Activated T-helper 1 cell treated with Interleukin-2 at 50 U/mL for 16 hours (primary cell): ENCODE measurements at places on chromosomes 7 and 10.
A peak's percentile ranks its signal among the peaks of the same experiment; 100 is the strongest.

GRCh38 chr7:115968171-115968570 is 62.4 kb downstream of the TFEC start:
- DNase-seq = no peak

- DNase-seq = no peak
Measured at GRCh38 chr10:30070001-30070685, 10.8 kb upstream of the JCAD start.

GRCh38 chr7:2985866-2986265 is 57.8 kb downstream of the CARD11 start:
- no peak for DNase-seq

DNA sequence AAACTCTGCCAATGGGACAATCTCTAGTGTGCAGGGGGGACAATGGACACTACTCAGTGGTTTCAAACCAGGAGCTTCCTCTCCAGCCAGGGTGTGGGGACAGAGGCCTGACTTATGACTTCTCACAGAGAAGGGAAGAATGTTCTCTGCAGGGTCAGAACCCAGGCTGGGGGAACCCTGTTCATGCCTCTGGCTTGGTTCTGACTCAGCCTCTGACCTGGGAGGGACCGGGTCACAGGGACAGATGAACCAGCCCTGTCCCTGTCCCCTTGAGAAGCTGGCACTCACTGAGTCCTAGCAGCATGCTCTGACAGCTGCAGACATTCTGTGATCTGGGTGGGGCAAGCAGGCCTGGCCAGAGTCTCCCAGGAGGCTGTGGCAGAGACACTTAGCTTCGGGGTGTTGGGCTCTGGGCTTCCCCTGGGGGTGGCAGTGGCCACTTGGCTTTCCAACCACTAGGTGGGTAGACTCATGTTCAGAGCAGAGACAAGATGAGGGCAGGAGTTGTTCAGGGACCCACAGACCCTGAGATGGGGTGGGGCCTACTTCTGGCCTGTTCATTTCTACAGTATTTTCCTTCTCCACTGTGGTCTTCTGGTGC is 13.6 kb downstream of the TSPAN15 start:
- DNase-seq = no peak

DNA sequence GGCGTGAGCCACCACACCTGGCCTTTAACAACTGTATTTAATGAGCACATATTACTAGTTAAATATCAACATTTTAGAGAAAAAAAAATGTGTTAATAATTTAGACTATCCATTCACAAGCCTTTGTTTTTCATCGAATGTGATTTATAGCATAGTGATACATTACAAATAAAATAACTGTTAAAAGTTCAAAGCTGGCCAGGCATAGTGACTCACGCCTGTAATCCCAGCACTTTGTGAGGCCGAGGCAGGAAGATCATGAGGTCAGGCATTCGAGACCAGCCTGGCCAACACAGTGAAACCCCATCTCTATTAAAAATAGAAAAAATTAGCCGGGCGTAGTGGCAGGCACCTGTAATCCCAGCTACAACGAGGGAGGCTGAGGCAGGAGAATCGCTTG is 72.7 kb downstream of the HACD1 start:
- DNase-seq = no peak

- DNase-seq = no peak
Measured at GRCh38 chr7:121544726-121545125, 148.6 kb upstream of the FAM3C start.

DNA sequence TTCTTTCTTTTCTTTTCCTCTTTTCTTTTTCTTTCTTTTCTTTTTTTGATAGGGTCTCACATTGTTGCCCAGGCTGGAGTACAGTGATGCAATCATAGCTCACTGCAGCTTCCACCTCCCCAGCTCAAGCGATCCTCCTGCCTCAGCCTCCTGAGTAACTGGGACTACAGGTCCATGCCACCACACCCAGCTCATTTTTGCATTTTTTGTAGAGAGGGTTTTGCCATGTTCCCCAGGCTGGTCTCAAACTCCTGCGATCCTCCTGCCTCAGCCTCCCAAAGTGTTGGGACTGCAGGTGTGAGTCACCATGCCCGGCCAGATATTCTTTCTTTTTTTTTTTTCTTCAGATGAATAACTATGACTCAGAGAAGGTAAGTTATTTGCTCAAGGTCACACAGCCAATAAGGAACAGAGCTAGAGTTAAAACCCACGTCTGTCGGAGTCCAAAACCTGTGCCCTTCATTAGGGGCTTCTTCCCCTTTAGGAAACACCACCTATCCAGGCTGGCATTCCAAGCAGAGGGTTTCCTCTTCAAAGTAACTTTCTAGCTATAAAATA is 28.1 kb upstream of the DNMBP start:
- no peak for DNase-seq

- no peak for DNase-seq
Measured at GRCh38 chr7:34260279-34260678, 354.9 kb downstream of the BMPER start.

DNA sequence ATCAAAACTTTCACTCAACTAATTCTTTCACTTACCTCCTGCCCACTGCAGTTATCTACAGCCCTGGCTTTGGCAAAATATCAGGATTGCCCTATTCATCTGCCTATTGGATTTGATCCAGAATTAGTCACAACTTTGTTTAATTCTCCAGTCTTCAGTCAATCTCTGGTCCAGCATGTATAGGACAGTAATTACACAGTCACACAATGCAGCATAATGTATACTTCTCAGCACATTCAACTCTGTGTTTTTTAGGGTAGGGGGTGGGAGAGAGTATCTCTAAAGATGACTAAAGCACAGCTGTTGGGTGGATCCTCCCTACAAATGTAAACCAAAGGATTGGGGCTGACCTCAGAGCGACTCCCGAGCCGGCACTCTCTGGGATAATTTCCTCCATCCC is 17.7 kb upstream of the NRP1 start:
- no peak for DNase-seq

GRCh38 chr10:113167702-113168101 is 217.7 kb downstream of the TCF7L2 start:
- no peak for DNase-seq

- DNase-seq = no peak
Measured at GRCh38 chr10:3648170-3648569, 136.8 kb downstream of the KLF6 start.

- no peak for DNase-seq
Measured at GRCh38 chr10:117663750-117664149, 121.2 kb downstream of the EMX2 start.

- DNase-seq = no peak
Measured at GRCh38 chr10:113310347-113310746, 242.5 kb upstream of the HABP2 start.

- DNase-seq = no peak
Measured at GRCh38 chr10:5932345-5932744, 42.3 kb downstream of the FBH1 start.

- no peak for DNase-seq
Measured at GRCh38 chr7:95658676-95659075, 62.4 kb upstream of the PDK4 start.

GRCh38 chr7:39221901-39222300 is 244.2 kb downstream of the POU6F2 start:
- DNase-seq = no peak

- no peak for DNase-seq
Measured at GRCh38 chr10:34687434-34688210, 127.5 kb downstream of the PARD3 start.

DNA sequence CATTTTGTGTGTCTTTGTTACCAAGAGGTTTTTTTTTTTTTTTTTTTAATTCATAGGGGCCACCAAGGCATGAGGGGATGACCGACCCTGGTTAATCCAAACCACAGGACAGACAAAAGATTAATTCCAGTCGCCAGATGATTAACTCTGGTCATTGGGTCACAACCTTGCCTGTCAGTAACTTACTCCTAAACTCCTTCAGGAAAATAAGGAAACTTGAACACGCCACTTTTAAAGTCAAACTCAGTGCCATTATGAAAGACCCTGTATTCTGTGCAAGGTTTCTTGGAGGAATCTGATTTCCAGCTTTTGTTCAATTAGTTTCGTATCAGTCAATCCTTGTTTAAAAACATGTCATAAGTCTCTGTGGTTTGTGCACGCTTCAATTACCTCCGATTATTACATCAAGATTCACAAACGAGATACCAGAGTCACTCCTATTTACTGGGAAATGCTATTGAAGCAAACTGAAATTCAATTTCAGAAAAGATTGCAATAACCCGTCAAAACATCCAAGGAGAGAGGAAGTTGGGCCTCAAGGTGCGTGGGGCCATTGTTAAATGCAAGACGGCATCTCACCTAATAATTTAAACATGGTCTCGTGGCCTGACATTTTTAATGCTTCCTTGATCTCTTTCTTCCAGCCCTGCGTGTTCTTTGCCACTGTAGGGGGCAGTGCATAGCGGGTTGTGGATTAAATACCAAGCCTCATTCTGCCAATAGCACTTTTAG is 44.0 kb downstream of the NRP1 start:
- DNase-seq = no peak

DNA sequence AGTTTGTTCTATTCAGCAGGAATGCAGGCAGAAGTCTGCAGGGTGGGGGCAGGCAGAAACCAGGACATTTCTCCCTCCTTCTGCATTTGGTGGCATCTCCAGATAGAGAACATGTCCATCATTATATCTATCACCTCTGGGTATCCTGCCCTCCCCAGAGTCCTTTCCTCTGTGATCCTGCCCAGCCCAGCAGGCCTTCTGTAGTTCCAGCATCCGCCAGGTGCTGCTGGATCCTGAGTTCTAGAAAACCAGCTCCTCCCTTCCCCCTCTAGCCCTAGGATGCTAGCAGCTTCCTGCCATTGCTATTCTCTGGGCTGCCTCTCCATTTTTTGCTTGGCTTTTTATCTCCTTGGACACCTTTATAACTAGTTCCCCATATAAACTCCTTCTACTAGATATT is 180.3 kb downstream of the KCNMA1 start:
- DNase-seq = no peak

DNA sequence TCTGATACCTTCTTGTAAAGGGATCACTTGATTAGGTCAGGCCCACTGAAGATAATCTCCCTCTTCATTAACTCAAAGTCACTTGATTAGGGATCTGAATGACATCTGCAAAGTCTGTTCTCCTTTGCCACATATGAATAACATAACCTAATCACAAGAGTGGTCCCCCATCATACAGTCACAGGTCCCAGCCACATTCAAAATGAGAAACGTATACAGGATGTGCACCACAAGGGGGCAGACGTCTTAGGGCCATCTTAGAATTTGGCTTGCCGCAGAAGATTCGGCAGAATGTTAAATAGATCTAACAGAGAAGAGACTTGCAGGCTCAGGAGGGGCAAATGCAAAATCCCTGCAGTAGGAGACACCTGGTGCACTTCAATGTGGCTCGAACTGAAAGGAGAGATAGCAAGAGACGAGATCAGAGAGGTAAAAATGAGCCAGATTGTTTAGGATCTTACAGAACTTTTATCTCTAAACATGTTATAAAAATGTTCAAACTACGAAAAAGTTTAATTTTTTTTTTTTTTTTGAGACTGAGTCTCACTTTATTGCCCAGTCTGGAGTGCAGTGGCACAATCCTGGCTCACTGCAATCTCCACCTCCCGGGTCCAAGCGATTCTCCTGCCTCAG is 10.4 kb upstream of the SMC3 start:
- DNase-seq = peak; percentile 31

- DNase-seq = no peak
Measured at GRCh38 chr7:74365322-74366022, 76.3 kb downstream of the CLIP2 start.

GRCh38 chr7:127081539-127081938 is 171.2 kb downstream of the GRM8 start:
- no peak for DNase-seq

GRCh38 chr10:83917537-83918506 is 221.5 kb upstream of the GHITM start:
- DNase-seq = no peak

- DNase-seq = no peak
Measured at GRCh38 chr7:96135241-96135640, 186.7 kb downstream of the SLC25A13 start.

DNA sequence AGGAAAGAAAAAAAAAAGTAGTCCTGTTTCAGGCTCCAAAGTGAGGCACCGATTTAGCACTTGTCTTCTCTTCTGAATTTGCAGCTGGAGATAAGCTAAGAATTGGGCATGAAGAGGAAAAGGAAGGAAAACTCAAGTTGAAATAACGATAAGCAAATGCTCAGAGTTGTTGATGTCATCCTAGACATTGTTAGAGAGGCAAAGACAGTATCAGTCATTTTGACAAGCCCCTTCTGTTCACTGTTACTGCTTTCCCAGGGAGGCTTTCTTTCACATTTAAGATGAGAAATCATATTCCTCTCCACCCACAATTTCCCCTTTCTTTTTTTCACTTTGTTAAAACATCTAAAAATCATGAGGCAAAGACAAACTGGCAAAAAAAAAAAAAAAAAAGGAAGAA is 41.8 kb downstream of the SORCS1 start:
- no peak for DNase-seq

GRCh38 chr7:144834641-144835144 is 1.2 kb downstream of the TPK1 start:
- no peak for DNase-seq

DNA sequence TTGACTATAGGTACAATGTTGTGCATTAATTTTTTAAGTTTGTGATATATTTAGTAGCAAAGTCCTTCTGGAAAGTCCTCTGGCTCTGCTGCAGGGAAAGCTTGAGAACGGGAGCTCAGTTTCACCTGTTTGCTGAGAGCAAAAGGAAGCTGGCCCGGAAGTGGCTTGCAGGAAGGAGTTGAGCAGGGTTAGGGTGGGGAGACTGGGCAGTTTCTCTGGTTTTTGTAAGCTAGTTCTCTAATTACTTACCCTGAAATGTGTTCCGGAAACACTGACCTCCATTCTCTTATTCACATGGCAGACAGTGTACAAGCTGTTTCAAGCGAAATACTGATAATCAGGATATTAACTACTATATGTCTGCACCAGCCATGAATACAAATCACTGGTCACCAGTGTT is 22.3 kb downstream of the MAP3K8 start:
- DNase-seq = no peak

GRCh38 chr7:19754521-19755116 is 18.8 kb downstream of the TMEM196 start:
- no peak for DNase-seq

DNA sequence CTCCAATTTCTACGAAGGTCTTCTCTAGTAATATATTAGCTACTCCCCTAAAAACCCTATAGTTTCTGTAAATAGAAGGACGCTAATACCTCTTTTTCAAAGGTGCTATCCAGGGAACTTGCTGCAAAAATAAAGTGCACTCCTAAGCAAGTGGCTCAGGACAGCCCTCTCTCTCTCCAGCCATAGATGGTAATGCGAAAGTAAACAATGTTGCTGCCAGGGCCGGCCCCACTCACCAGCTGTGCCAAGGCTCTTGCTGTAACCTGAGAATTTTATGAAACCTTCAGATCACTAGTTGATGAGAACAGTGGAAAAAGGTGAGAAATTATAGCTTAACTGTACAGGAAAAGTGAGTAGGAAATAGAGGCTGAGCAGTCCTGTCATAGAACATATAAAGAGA is 10.9 kb upstream of the TAS2R39 start:
- DNase-seq = no peak

- DNase-seq = no peak
Measured at GRCh38 chr10:83543691-83544462, 595.4 kb upstream of the GHITM start.

- no peak for DNase-seq
Measured at GRCh38 chr10:66654861-66655260, 271.0 kb upstream of the LRRTM3 start.

DNA sequence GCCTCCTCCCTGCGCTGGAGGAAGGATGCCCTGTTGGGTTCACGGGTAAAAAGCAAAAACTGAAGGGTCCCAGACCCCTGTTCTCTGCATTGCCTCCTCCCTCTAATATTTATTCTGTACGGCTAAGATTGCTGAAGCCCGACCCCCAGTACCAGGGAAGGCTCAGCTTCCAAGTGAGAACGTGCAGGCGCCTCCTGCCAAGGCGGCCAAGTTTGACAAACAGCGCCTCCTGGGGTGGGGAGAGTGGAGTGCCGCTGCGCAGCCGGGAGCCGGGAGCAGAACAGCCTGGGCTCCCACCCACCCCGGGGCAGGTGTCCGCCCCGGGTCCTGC is 4.7 kb upstream of the EBF3 start:
- DNase-seq = no peak
